ENCODE measurements at places on chromosomes 7 and 10.

GRCh38 chr10:1009071-1009494 is 16.6 kb downstream of the IDI2 start:
- DNase-seq, result no peak

DNA sequence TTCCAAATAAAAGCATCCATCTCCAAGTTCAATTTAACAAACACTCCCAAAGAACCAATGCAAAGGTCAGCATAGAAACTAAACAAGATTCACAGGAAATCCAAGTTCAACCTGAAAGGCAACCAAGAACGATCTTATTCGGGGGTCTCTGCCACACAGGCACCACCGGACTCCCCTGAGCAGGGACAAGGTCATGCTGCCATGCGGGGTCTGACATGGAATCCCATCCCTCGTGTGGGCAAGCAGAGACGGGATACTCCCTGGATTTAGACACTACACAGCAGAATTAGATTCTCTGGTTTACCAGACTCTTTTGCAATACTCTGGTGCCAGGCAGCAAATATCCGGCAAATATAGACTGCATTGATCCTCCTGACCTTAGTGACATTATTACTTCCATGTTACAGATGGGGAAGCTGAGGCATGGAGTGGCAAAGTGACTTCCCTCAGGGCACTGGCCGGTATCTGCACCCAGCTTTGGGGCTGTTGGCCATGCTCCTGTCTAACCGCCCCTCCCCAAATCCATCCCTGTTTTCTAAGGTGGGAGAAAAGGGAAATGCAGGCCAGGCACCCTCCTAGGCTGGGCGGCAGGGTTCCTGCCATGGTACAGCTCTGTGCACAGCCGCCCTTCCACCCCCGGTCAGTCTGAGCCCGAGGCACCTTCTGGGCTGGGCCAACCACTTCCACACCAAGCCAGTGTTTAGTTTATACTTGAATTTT is 111.8 kb downstream of the VIPR2 start:
- DNase-seq, result no peak

DNA sequence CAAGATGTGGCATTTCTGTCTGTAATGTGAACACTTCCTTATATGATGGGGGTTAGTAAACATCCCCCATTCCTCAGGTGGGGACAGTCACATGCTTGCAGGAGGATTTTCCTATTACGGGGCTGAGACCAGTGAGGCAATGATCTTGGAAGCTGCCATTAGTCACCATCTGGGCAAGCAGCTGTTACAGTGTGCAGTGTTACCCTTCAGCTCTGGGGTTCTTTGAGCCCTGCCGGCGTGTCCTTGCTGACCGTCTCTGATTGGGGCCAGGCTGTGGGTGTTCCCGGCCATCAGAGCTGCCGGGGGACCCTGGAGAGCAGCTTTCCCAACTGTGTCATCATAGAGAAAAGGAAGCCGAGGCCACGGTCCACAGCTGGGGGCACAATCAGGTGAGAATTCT is 126.8 kb upstream of the FAM20C start:
- DNase-seq, result no peak

GRCh38 chr7:135334830-135335543 is 101.3 kb downstream of the STRA8 start:
- no peak for DNase-seq

GRCh38 chr7:28036696-28037095 is 143.9 kb downstream of the JAZF1 start:
- DNase-seq, result no peak

DNA sequence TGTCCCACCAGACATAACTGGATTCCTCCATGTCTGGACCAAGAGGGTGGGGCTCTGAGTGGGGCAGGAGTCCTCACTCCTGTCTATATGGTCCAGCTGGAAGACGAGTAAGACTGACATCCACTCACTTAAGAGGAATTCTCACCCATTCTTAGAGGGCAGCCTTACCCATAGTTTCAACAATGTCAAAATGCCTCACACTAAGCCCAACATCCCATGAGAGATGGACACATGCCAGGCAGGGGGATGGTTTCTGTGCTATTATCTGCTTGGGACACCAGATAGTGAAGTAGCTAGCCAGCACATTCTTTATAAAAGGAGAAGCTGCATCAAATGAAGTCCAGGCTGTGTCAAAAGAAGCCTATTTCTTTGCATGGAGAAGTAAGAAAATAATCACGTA is 4.7 kb upstream of the LANCL2 start:
- DNase-seq, result no peak

DNA sequence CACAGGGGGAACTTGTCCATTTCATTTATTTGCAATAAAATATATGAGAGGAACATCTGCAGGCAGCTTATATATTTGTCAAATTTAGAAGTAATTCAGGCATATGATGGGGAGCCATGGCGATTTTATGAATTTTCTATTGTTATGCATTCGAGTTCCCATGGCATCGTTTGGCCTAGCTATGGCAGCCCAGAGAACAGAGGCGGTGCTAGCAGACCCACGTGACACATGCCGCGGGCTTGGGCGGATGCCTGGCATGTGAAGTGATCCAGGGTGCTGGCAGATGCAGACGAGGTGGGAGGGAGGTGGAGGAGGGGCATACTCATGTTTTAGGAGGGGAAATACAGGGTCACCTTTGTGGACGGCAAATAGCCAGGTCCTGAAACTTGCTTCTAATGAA is 560.0 kb upstream of the GALNT17 start:
- DNase-seq, result no peak

- no peak for DNase-seq
These were observed 4.5 kb downstream of the RSU1 start for GRCh38 chr10:16812676-16813075.

DNA sequence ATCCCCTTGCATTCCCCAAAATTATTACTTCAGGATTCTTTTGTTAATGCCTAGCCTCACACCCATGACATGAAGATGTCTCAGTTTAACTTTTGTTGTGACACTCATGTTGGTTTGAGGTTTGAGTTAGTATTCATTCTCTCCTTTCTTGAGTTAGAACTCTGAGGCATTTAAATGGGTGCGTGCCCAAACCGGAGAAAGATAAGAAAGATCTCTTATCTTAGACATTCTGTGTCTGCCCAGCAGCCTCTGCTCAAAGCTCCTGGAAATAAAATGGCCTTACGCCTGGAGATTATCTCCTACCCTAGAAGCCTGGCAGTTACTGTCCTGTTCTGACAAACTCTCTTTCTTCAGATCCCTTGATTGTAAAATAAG is 26.3 kb downstream of the WBP1L start:
- DNase-seq, result no peak

GRCh38 chr10:26755443-26755903 is 58.0 kb downstream of the PDSS1 start:
- DNase-seq, result no peak

- no peak for DNase-seq
These were observed 162.2 kb upstream of the FAM3C start for GRCh38 chr7:121558288-121558687.

Data from stimulated activated CD8-positive, alpha-beta memory T cell treated with anti-CD3 and anti-CD28 coated beads, Interleukin-4, amount 100 ng/mL, for 1 hour (primary cell).